ENCODE measurements at places on chromosomes 12 and 14.
A peak's percentile ranks its signal among the peaks of the same experiment; 100 is the strongest.

DNA sequence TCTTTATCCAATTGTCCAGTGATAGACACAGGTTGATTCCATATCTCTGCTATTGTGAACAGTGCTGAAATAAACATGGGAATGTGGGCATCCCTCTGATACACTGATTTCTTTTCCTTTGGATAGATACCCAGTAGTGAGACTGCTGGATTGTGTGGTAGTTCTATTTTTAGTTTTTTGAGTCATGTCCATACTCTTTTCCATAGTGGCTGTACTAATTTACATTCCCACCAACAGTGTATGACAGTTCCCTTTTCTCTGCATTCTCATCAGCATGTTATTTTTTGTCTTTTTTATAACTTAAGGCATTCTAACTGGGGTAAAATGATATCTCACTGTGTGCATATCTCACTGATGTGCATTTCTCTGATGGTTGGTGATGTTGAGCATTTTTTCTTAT is 24.8 kb upstream of the VASH1 start:
- no peak for DNase-seq

GRCh38 chr14:57834961-57835360 is 30.9 kb downstream of the SLC35F4 start:
- no peak for DNase-seq

DNA sequence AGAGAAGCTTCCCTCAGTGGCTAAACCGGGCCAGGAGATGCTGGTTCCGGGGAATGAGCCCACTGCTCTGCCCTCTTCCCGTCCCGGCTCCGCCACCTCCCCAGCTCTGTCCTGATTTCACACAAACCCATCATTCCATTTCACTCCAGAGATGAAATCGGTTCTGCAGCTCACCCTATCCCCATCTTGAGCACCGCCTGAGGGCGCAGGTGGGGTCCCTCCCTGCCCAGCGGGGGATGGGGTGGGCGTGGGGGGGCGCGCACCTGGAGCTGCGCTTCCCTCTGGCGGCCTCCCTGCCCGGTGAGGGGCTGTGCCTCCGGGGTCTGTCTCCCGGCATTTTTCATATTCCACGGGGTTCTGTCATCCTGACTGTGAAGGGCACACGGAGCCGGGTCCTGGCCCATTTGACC is 44.7 kb downstream of the NOC4L start:
- peak; percentile 25 for DNase-seq

- DNase-seq = no peak
Observed at GRCh38 chr12:10501030-10501429, 4.7 kb upstream of the EIF2S3B start.

DNA sequence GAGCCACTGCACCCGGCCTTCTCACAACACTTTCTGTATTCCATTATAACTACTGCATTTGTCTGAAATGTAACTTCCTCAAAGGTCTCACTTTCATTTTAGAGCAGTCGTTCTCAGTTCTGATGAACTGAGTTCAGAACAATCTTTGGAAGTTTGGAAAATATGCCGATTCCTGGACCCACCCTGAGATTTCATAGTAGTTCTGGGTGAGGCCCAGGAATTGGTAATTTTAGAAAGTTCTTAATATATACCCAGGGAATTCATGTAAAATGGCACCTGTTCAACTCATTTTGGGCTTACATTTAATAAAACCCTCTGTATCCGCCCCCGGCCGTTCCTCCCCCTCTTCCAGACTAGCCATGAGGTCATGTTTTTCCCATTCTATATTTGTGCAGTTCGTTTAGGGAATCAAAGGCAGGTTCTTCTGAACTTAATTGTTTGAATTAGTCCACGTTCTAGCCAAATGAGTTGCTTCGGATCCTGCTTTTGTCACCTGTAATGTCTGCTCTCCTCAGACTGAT is 5.9 kb downstream of the GSG1 start:
- DNase-seq = no peak

DNA sequence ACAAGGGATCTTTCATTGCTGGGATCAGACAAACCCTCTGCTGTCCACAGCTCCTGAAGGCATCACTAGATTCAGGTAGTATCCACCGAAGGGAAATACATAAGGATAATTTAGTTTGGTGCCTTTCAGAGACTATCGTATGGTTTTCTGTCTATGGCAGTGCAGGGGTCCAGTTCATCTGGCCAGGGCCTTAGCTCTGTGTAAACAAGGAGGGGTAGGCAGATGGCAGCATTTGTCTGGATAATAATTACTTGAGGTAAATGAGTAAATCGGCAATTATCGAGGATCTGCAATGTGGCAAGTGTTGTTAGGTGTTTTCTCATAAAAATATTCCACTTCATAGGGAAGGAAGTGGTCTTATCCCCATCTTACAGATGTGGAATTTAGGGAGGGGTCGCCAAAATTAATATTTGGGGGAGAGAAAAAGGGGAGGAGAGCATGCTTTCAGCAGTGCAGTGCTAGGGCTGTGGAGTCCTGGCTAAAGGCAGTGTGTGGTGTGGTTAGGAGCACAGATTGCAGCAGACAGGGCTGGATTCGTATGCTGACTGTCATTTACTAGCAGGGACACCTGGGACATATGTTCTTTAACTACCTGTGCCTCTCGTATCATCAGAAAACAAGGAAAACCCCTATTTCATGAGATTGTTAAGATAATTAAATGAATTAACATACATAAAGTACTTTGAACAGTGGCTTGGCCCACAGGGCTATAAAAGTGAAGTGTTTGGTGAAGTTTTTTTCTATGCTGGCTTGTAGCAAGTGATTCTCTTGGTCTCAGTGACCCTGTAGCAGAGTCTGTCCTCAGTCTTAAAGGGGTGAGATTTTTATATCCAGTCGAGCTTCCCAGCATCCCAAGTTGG is 27.1 kb downstream of the RASSF8 start:
- no peak for DNase-seq

DNA sequence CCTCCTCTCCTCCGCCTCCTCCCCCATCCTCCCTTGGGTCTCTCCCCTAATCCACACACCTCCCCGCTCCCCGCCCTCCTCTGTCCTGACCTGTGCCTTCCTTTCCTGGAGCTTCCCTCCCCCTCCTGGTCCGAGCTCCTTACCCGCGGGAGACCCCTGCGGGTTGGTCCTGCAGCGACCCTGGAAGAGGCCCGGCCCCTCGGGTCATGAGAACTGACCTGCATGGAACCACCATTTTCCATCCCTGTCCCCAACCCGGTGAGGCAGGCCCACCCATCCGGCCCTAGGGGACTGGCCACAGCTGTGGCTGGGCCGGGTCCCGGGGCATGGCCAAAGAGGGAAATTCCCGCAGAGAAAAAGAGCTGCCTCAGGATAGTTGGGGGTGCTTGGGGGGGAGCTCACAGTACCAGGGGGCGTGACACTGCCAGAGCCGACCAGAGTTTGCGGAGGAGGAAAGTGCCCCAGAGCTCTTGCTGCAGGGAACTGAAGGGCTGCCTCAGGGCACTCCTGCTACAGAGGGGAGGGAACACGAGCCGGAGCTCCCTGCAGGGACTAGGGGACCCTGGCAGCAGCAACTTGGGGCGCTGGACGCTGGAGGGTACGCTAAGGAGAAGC is 613 bp downstream of the ARHGEF40 start:
- peak; percentile 26 for DNase-seq

DNA sequence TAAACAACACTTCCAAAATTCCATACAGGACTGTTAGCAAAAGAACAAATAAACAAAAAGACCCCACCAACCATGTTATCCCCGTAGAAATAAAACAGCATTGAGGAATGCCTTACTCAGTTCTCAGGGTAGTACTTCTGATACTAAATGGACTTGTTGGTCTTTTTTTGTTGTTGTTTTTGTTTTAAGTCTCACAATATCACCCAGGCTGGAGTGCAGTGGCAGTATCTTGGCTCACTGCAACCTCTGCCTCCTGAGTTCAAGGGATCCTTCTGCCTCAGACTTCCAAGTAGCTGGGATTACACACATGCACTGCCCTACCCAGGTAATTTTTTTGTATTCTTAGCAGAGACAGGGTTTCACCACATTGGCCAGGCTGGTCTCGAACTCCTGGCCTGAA is 17.1 kb downstream of the HNRNPC start:
- no peak for DNase-seq

DNA sequence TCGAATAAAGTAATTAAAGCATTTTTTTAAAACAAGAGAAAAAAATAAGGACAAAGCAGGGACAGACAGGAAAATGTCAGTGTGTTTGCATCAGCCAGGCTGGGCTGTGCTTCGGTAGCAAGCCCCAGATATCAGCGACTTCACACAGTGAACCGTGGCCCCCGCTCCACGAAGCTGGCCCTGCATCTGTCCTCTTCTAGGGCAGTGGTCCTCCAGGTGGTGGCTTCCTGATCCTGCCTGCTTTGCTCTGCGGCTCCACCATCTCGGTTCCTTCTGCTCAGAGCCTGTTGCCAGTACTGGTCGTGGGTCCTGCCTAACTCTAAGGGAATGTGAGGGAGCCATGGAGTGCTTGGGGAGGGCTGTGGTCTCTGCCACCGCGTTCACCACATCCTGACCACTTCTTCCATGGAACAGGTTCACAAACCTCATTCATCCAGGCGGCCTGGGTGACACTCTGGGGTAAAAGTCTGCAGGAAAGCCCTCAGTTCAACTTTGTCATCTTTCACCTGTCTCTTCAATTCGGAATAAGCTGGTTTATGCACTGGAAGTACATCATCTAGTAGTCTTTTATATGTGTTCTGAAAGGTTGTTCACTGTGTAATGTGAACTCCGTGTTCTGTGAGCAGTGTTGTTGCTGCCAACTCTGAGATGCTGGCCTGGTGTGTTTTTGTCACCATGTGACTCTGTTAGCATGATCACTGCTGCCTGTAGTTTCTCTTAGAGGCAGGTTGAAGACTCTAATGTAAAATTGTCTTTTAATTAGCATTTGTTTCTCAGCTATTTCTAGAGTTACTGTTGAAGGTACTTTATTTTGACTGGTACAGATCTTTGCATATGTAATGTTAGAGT is 47.9 kb downstream of the ANKRD9 start:
- DNase-seq = no peak

GRCh38 chr14:59359431-59360124 is 105.6 kb downstream of the GPR135 start:
- DNase-seq = no peak

- DNase-seq = no peak
Observed at GRCh38 chr12:52575948-52576347, 2.3 kb upstream of the KRT74 start.

GRCh38 chr14:80176893-80177292 is 34.4 kb downstream of the DIO2 start:
- no peak for DNase-seq

GRCh38 chr14:23446291-23446851 is 10.9 kb upstream of the MYH7 start:
- no peak for DNase-seq

GRCh38 chr12:89206390-89206789 is 145.9 kb downstream of the DUSP6 start:
- no peak for DNase-seq

- DNase-seq = no peak
Observed at GRCh38 chr12:106126441-106127337, 12.1 kb downstream of the NUAK1 start.

DNA sequence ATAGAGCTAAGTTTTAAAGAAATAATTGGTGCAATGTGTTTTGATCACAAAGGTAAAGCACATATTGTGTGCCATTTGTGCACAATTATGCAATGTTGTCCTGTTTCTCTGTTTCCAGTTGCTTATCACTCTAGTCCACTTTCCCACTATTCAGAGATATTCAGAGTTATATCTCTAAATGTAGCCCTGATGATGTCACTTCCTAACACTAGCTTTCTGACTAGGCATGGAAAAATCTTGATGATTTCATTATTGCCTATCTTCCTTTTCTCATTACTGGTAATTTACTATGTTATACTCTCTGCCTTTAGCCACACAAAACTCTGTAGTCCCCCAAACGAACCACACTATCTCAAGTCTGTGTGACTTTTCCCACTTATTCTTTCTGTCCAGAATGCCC is 221.2 kb downstream of the TRHDE start:
- DNase-seq = no peak

- DNase-seq = no peak
Observed at GRCh38 chr14:74242021-74242779, 3.0 kb downstream of the VSX2 start.

- no peak for DNase-seq
Observed at GRCh38 chr12:121918679-121919038, 267 bp downstream of the CFAP251 start.

- no peak for DNase-seq
Observed at GRCh38 chr12:25065035-25065434, 116.1 kb upstream of the BCAT1 start.

GRCh38 chr14:98736701-98737338 is 535.2 kb downstream of the BCL11B start:
- no peak for DNase-seq

GRCh38 chr12:91887957-91888356 is 257.7 kb downstream of the BTG1 start:
- DNase-seq = no peak

DNA sequence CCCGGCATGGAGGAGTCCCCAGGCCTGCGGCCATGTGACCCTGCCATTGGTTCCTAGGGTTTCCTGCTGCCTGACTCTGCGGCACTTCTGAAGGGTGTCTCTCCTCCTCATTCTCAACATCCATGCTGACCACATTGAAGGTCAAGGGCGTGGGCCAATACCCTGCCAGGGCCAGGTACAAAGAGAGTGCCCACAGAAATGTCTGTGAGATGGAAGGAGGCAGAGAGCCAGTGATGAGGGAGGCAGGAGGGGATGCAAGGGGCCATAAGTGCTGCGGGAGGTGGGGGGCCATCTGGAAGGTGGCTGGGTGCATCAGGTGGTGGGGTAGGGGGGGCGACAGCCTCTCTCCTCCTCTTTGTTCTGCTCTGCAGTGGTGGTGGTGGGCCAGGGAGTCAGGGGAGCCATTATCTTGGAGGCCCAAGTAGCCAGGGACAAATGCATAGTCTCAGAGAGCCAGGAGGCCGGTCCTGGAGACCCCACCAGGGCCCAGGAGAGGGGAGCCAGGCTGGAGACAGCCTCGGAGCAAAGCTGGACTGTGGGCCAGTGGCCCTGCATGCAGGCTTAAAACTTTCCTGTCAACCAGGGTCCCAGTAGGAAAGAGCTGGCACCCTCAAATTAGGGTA is 13.0 kb upstream of the CDC42BPB start:
- DNase-seq = no peak

- DNase-seq = peak; percentile 92
Observed at GRCh38 chr12:57583008-57583831, 7.8 kb upstream of the PIP4K2C start.

- DNase-seq = no peak
Observed at GRCh38 chr12:1970331-1970900, 33.8 kb downstream of the DCP1B start.

DNA sequence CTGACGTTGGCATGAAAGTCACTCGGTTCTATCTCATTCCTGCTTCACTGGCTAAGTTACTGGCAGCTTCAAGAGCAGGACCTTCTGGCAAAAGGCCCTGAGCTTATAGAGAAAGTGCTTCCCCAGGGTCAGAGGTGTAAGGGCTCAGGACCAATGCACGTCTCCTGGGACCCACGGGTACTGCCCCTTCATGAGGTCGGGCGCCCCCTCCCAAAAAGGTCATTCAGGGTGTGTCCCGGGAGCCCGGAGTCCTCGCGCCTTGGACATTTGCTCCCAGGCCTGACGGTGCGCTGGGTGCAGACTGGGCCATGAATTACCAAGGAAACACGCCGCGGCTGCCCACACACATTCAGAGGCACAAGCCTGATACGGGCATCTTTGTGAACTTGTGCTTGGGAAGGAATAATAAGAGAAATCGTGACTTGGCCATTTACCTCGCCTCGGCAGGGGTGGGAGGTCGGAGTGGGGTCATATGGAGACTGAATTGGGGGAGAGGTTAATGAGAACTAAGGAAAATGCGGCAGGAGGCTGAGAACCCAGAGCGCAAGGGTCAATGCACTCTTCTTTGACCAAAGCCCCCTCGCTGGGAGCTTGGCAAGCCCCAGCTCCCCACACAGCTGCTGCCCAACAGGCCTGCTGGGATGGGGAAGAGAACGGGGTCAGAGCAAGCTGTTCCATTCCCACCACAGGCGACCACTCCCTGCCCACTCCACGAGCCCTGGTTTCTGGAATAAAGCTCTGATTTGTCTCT is 15.7 kb upstream of the SLC6A12 start:
- no peak for DNase-seq
